ENCODE measurements at places on chromosomes 5 and 9.
A peak's percentile ranks its signal among the peaks of the same experiment; 100 is the strongest.

GRCh38 chr9:92804727-92805126, 40.1 kb upstream of the BICD2 start:
- no peak for DNase-seq

GRCh38 chr9:83466351-83466750, 71.8 kb downstream of the FRMD3 start:
- DNase-seq, result no peak

- DNase-seq, result no peak
These were observed 44.1 kb upstream of the OLFM1 start for GRCh38 chr9:135043345-135043744.

DNA sequence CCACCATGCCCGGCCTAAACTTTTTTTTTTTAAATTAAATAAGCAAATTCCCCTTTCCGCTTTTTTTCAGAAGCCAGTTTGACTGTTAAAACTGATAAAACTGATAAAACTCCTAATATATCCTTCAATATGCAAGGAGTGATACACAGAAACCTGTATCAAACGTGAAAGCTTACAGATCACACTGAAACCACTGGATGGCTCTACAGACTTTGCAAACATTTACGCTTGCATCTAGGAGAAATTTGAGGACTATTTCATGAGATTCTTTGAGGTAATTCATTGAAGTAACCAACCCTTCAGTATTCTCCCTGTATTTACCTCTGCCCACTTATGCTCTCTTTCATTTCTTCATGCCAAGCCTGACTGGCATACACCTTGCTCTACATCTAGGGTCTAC, 40.6 kb upstream of the CHD1 start:
- no peak for DNase-seq

DNA sequence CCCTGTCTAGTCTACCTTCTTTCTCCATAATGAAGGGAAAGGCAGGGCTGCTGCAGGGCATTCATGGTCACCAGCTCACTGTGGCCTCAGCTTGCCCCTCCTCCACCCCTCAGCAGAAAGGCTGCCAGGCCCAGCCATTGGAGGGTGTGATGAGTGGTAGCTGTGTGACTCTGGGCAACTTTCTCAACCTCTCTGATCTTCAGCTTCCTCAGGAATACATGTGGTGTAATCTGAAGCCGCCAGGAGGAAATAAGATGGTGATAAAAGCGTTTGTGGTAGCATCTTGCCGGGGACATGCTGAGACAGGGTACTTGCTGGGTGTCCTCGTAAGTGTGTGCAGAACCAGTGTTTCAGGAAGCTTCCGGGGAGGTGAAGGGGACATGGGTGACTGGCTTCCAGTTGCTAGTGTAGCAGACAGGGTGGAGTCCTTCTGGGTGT, 9.8 kb downstream of the CXCL14 start:
- no peak for DNase-seq

GRCh38 chr5:178434016-178434761, 156.0 kb downstream of the COL23A1 start:
- DNase-seq, result no peak

DNA sequence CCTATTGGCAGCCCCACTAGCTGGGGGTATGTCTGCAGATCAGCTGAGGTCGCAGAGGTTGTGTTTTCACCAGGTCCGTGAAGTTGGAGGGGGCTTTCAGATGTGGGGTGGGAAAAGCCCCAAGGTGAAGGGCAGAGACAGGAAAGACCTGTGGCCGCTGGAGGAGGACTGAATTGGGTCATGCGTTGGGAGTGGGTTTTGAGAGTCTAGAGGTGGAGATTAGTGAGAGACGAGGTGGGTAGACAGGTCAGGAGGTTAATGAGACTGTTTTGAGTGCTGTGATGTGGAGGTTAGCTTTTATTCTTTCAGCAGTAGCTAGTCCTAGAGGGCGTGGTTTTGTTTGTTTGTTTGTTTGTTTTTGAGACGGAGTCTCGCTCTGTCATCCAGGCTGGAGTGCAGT, 10.3 kb downstream of the SNX30 start:
- no peak for DNase-seq

GRCh38 chr9:78064075-78064474, 32.5 kb upstream of the GNAQ start:
- no peak for DNase-seq

DNA sequence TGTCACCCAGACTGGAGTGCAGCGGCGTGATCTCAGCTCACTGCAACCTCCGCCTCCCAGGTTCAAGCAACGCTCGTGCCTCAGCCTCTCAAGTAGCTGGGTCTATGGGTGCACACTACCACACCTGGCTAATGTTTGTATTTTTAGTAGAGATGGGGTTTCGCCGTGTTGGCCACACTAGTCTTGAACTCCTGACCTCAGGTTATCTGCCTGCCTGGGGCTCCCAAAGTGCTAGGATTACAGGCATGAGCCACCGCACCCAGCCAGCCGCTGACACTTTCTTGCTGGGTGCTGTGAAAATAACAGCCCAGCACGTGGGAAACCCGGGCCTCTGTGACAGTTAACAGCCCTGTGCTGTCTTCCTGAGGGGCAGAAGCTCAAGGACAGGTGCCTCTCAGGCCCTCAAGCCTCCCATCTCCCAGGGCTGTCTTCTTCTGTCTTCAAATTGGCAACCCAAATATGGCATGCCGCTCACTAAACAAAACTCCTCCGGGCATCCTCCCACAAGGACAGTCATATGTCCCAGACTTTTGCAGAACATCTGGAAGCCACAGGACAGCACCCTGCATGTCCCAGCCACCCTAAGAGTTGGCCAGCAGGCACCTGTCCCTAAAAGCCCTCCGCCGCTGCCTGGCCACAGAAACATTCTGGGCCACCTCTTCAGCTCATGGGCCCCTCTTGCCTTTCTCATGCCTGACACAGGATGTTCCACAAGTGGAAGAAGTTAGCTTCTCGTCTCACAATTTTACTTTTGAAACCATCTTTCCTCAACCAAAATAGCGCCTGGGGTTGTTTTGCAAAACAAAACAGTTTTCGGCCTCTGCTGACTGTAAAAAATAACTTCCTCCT, 233.6 kb downstream of the SYK start:
- no peak for DNase-seq

- DNase-seq, result no peak
These were observed 7.5 kb downstream of the DIAPH1 start for GRCh38 chr5:141611289-141611688.

- DNase-seq, result no peak
These were observed 1328.6 kb downstream of the PTPRD start for GRCh38 chr9:9284201-9284600.

- DNase-seq, result no peak
These were observed 32.7 kb upstream of the SPARC start for GRCh38 chr5:151719228-151720000.

DNA sequence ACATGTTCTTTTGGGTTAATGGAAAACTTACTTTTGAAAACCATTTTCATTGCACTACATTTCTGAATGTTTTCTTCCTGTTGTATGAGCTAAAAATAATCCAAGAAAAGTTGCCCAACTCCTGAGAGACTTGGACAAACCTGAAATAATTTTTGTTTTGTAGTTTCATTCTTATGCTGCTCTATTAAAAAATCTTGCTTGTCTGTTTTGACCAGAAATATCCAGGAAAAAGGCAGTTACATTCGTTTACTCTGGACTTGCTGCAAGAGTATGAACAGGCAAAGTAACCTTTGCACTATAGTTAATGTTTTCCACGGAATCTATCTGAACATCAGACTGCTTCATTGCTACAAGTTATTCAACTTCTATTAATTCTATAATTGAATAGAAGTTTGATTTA, 200.1 kb upstream of the DAB2 start:
- DNase-seq, result no peak

DNA sequence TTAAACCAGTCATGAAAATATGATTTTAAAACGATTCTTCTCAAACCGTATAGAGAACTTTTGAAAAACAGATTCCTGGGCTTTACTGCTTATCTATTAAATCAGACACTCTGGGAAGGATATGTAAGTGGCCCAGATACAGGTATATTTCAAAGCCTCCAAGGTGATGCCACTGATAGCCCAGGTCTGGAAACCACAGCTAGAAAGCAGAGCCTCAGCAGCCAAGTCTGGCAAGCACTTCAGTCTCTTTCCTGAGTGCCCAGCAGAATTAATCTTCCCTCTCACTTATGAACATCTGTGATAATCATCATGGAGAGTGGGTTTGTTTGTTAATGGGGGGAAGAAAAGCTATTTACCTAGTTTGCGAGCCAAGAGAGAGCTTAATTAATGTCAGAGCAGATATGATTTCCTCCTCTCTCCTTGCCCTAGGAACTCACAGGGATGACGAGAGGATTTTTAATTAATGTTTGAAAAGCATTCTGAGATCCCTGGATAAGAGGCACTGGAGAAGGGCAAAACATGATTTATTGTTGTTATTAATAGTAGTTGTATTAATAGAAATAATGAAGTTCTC, 368.4 kb downstream of the TLE1 start:
- no peak for DNase-seq

GRCh38 chr5:66658516-66658915, 62.3 kb downstream of the MAST4 start:
- DNase-seq, result no peak

- no peak for DNase-seq
These were observed 33.8 kb downstream of the GPBP1 start for GRCh38 chr5:57207681-57208080.

GRCh38 chr5:82938901-82939725, 138.1 kb downstream of the TMEM167A start:
- no peak for DNase-seq

DNA sequence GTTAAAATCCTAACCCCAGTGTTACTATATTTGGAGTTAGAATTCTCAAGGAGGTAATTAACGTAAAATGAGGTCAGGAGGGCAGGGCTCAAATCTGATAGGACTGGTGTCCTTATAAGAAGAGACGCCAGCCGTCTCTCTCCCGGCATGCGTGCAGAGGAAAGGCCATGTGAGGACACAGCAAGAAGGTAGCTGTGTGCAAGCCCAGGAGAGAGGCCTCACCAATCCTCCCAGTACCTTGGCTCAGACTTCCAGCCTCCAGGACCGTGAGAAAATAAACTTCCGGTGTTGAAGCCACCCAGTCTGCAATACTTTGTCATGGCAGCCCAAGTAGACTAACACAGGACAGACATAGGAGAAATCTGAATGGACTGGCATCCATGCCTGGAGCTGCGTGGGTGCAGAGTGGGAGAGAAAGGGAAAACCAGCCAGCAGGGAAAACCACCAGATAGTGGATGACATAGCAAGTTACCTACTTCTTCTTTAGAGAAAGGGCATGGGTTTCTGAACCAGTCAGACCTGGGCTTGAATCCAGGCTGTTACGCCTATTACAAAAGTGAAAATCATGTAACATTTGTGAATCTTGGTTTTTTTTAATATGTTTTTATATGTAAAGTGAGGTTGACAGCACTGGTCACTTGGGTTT, 89.2 kb downstream of the FSTL4 start:
- DNase-seq, result no peak

DNA sequence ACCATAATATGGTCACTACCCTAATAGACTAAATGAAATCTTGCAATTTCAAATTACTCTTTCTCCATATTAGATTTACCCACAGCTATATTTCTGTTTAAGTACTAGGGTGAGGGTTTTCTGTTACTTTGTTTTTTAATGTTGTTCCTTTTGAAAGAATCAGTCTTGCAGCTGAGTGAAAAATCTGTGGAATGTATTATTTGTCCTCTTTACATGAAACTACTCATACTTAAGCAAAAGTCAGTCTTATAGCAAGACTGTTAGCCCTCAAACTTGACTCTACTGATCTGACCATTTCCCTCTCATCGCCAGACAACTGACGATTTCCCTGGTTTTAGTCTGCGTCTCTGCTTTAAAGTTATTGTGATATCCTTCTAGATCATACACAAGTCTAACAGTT, 84.0 kb downstream of the PIK3R1 start:
- no peak for DNase-seq

- DNase-seq, result no peak
These were observed 88.3 kb downstream of the PIK3R1 start for GRCh38 chr5:68303754-68304420.

DNA sequence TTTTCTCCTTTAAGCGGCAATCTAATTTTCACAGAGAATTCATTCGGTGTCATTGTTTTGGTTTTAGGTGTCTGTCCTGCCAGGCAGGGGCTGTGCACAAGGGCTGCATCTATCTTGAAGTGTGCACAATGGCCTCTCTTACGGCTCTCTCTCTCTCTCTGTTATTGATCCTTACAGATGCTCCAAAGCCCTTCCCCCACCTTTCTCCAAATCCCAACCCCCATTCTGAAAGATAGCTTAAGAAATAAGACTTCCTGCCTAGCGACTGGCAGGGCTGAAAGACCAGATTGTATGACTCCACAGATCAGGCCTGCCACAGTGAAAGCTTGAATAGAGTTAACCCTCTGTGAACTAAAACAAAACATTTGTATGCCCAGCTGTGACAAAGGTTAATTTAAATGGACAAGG, 86.5 kb upstream of the NR5A1 start:
- DNase-seq, result no peak

- DNase-seq, result peak; percentile 50
These were observed at the start of gene IDNK for GRCh38 chr9:83622939-83623678. Gene IDNK (plus strand): TSS chr9:83623143. CDS start chr9:83623172, 29 bp downstream.

- DNase-seq, result no peak
These were observed 87.9 kb upstream of the TRPC7 start for GRCh38 chr5:136453199-136453598.

DNA sequence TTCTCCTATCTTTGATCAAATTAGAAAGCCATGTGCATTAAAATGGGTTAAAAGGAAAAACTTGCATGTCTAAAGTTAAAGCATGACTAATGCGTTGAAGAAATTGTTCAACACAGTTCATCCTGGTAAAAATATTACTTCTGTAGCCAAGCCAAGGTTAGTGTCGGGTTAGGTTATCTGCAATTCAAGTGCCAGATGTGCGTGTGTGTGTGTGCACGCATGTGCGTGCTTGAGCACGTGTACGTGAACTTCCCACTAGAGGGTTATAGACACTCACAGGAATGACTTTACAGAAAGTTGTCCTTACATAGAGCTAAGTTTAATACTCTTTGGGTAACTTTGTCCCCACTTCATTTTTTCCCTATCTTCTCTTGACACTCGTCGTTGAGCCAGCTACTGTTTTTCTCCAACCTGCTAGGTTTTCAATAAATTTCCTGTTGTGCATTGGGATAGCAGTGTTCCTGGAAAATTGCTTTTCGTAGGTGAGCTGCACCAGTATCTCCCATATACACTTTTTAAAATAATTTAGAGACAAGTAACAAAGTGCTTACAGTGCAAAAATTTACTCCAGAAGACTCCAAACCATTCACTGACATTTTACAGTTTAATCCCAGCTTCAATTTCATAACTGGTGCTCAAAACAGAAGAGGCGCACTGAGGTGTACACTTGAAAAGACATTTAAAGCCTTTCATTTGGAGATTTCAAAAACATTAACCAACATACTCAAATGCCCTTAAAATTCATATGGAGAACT, 353.8 kb downstream of the NFIB start:
- DNase-seq, result no peak

- no peak for DNase-seq
These were observed at the start of gene PCDH12 for GRCh38 chr5:141958113-141958512. Gene PCDH12 (minus strand): TSS chr5:141958202. CDS start chr5:141957851, 351 bp downstream.

DNA sequence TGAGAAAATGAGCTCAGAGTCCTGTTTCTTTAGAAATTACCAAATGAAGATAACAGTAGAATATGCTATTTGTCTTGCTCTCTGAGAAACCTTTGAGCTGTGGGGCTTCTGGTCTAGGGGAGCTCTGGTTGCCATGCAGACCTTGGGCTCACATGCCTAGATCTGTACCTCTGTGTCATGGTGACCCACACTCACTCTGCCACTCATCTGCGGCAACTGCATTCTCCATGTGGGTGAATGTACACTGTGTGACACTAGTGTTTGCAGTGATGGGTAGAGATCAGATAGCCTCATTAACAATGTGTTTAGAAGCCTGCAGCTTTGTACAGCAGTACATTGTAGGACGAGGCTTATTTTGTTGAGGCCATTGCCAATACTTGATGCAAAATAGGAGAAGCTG, 521.2 kb downstream of the CHSY3 start:
- no peak for DNase-seq

- no peak for DNase-seq
These were observed 73.9 kb downstream of the PBX3 start for GRCh38 chr9:125821078-125821477.
